ENCODE measurements at places on chromosomes 7 and 10. TPM values are rescaled to one million over a fixed set of nuclear protein-coding genes. Genes with fewer than 3 reads are reported as not detected.
A peak's percentile ranks its signal among the peaks of the same experiment; 100 is the strongest.

LMTK2 gene
- 17.8 TPM for total RNA-seq

TUBAL3 gene
- total RNA-seq: 0.98 TPM

SLC26A3 gene
- total RNA-seq: 0.54 TPM

SPDYE2 gene
- total RNA-seq: not detected

CC2D2B gene
- total RNA-seq: 0.20 TPM

MOGAT3 gene
- not detected for total RNA-seq

DNA sequence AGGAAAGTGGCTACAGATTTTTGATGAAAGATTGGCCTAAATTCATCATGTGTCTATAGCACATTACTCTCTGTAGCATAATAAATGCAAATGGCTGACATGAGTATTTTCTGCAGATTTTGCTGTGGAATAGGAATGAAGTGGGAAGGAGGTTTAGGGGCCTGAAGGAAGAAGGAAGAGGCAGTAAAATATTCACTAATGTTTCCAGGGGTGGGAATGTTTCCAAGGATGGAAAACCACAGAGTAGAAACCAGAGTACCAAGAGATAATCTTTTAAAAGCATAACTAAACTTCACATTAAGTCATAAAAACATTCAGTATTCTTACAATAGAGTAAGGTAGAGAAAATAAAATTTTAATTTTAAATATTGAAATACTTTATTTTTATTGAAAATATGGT is 267.8 kb downstream of the BICC1 start:
- H3K4me1 ChIP-seq: no peaks in the 10 kb centered on the region
- H3K27me3 ChIP-seq: no peaks in the 10 kb centered on the region
- no peak overlapping the region for H3K27ac ChIP-seq
- H3K36me3 ChIP-seq: no peaks in the 10 kb centered on the region

GRCh38 chr10:133359972-133360610 is 2.3 kb upstream of the FUOM start:
- no peaks in the 10 kb centered on the region for H3K36me3 ChIP-seq
- H3K27ac ChIP-seq: no peak overlapping the region
- no peak overlapping the region for H3K4me3 ChIP-seq
- no peak for DNase-seq
- H3K4me1 ChIP-seq: peaks cover 5% of the 10 kb centered on the region
- no peaks in the 10 kb centered on the region for H3K27me3 ChIP-seq

DNA sequence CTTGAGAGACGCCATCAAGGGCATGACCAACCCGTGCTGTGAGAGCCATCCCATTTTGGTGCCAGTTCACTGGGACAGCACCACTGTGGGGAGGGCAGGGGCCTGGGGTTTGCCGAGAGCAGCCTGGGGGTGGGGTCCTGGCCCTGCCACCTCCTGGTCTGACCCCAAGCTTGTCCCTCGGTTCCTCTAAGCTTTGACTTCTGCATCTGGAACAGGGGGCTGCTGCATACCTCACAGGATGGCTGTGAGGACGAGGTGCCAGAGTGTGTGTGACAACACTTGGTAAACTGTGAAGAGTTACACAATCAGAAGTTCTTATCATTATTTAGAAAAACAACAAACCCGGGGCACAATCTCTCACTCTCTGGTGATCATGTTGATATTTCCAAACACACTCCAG is 89.9 kb downstream of the CRTAC1 start:
- DNase-seq: no peak
- H3K36me3 ChIP-seq: no peaks in the 10 kb centered on the region
- H3K4me3 ChIP-seq: no peak overlapping the region
- H3K4me1 ChIP-seq: no peaks in the 10 kb centered on the region
- no peak overlapping the region for H3K27ac ChIP-seq
- peaks cover 27% of the 10 kb centered on the region for H3K27me3 ChIP-seq

DNA sequence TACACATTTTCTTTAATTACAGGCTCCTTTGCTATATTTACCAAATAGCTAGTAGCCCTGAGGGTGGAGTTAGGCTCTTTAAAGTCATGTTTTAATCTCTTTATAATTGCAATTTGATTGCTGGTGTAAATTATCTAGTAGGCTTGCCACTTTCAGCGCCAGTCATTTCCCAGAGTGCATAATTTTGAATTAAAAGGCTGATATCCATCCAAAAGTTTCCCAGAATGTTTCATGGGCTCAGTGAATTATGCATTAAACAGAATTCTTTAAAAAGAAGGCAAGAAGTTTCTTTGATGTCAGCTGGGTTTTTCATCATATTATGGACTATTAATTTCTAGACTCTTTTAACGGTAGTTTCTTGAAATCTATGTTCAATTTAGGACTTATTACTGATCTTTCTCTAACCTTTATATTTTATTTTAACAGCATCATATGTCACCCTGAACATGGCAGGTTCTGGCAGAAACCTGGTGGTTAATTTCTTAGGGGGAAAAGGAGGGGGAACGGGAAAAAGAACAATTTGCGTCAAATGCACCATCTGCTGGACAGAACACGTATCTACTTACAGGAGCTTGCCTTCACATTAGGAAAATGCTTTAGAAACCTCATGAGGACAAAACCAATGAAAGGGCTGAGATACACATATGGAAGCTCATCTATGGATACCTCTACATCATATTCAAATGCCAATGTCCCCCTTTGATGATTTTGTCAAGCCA is 171.1 kb downstream of the GRM3 start:
- no peaks in the 10 kb centered on the region for H3K36me3 ChIP-seq
- H3K4me1 ChIP-seq: no peaks in the 10 kb centered on the region
- DNase-seq: peak; percentile 28
- H3K4me3 ChIP-seq: no peak overlapping the region
- H3K27ac ChIP-seq: no peak overlapping the region

DNA sequence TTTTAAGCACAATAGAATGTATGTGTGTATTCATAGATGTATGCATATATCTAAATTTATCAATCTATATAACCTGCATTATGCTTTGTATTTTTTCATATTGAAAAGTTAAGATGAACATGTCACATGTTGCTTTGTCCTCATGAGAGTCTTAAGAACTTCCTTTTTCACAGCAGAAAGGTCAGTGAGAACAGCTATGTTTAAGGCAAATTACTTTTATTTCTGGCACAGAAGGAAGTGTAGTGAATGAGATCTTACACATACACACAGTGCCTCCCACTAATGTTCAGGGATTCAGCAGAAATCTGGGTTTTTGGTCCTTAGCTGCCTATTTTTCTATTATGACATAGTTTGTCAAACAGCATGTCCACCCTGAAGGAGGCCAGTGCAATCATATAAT is 134.8 kb downstream of the TMEM26 start:
- no peak overlapping the region for H3K27ac ChIP-seq
- no peak overlapping the region for H3K4me3 ChIP-seq
- no peaks in the 10 kb centered on the region for H3K36me3 ChIP-seq
- no peaks in the 10 kb centered on the region for H3K27me3 ChIP-seq
- no peaks in the 10 kb centered on the region for H3K4me1 ChIP-seq
- DNase-seq: no peak

All from HCT116 (cell line).